ENCODE measurements at places on chromosomes 5 and 9.

GRCh38 chr5:1118738-1119137 lies 6.9 kb upstream of the SLC12A7 start:
- no peak for DNase-seq

DNA sequence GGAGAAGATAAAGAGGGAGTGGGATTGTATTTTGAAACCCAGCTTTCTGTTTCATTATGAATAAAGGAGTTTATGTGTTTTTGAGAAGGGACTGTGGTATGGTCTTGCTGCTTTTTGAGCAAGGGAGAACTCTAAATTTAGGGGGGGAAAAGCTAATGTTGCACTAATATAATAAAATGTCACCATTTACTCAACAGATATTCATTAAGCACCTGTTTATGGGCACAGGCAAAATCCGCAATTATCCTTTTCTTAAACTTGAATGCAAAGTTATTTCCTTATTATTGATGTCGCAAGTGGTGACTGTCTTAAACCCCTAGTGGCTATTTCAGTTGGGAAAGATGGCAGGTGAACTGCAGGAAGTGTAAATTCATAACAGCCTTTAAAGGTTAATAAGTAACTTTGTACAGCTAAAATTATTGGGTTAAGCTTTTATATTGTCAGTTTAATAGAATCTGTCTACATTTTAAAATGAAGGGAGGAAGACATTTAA lies 1.5 kb downstream of the CDC42SE2 start:
- DNase-seq: no peak

DNA sequence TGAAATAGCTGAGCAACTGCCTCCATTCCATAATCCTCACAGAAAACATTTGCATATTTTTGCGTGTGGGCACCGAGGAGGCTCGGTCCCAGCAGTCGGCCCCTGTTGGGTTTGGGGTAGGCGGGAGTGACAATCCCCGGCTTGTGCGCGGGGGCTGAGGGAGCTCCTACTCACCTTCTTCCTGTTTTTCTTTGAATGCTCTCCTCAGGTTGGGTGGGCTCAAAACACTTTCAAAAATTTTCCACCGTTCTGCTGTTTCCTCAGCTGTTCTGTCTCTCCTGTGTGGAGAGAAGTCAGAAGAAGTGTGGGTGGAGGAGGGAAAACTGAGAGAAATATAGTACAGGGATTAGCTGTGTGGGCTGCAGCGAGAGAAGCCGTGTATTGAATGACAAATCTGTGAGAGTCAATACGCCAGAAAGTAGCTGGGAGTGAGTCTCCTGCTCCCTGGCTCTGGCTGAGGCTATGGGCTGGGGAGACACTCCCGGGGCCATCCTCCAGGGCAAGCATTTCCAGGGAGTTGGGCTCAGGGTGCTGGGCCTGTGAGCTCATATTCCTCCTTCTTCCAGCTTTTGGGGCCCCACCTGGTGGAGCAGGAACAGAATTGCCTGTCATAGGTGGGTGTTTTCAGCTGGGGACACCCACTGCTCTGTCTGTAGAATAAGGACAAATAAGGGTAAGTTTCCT lies 84.7 kb downstream of the CMYA5 start:
- DNase-seq: no peak

GRCh38 chr9:127398275-127398647 lies 1.3 kb downstream of the SLC2A8 start:
- DNase-seq: no peak

GRCh38 chr5:146340260-146341081 lies 1.8 kb downstream of the POU4F3 start:
- no peak for DNase-seq

GRCh38 chr5:82537687-82538306 lies 259.6 kb upstream of the RPS23 start:
- DNase-seq: no peak

DNA sequence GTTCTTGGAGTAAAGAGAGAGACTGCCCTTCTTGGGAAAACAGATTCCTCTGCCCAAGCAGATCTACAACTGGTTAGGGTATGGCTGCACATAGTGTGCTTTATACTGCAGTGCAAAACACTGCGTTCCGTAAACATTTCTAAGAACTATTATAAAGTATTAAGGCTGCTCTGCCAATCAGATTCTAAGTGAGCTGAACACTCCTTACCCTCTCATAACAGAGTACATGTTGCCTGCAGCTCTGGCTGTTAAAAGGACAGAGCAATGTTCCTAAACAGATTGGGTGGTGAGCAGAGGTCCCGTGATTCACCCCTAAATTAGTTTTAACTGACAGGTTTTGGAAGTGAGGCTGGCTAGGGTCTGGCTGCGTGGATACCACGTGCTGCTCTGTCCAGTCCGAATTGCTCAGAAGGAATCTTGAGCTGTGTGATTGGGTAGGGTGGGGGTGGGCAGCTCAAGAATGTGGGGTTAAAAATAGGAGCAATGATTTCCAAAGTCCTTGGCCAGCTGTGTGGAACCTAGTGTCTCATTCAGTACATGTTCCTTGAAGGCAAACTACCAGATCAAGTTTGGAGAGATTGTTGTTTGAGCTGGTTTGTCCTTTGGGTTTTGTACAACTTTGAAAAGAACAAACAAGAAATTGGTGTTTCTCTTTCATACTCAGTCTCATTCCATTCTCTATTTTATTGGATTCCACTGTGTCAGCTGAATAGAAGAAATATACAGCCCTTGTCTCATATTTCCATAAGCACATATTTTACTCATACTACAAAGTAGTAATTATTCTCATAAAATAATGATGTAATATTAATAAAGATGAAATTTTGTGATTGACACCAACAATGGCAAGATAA lies 497.6 kb upstream of the CD180 start:
- DNase-seq: no peak

- DNase-seq: no peak
Observed at GRCh38 chr9:114606597-114607207, 4.4 kb upstream of the TMEM268 start.

All from T-helper 1 cell (primary cell).